Renal pelvis (tissue), 12 donors: ENCODE measurements at places on chromosomes 2 and 18. TPM values are rescaled to one million over a fixed set of nuclear protein-coding genes. Genes with fewer than 3 reads are reported as not detected.

GRCh38 chr18:57780706-57781347 is 22.3 kb downstream of the ATP8B1 start:
- no peak for DNase-seq

The RAB3GAP1 gene
- polyA plus RNA-seq: 48.9 TPM

The SLC9A4 gene
- 5.5 TPM for polyA plus RNA-seq

The CYP20A1 gene
- 23.2 TPM for polyA plus RNA-seq

The ZNF892 gene
- 5.1 TPM for polyA plus RNA-seq

GRCh38 chr2:182816866-182817265 is 49.6 kb downstream of the FRZB start:
- DNase-seq: no peak

- no peak for DNase-seq
These were observed 11.0 kb upstream of the HK2 start for GRCh38 chr2:74822771-74823566.

DNA sequence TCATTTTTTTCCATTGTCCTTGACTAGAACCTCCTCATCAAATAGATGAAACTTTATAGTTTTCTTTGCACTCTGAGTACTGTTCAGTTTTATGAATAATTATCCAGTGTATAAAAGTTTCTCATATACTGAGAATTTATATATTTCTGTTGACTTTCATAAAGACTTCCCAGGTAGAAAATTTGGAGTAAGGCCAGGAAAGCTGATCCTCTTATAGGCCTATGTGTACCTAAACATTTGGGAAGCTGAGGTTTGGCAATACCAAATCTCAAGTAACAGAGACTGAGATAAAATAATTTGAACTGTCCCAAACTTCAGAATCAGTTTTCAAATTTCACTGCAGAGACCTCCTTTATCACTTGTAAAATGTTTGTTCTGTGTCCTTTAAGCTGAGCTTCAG is 43.4 kb downstream of the CCDC102B start:
- DNase-seq: no peak

DNA sequence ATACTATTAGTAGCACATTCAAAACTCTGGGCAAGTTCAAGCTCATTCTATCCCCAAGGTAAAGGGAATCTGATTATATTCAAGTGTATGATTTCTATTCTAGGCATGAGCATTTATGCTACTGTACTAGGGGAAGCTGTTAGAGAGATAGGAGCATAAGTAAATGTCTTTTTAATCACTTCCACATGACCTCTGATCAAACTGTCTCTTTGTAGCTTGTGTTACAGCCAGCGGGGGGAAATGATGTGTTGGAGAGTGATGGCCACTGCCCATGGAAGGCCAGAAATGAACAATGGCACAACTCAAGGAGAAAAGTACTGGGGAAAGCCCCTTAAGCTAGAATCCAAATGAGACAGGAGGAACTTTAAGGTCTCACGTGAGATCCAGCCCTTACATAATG is 894.9 kb upstream of the CDH2 start:
- no peak for DNase-seq

The FNDC4 gene
- polyA plus RNA-seq: 8.1 TPM

DNA sequence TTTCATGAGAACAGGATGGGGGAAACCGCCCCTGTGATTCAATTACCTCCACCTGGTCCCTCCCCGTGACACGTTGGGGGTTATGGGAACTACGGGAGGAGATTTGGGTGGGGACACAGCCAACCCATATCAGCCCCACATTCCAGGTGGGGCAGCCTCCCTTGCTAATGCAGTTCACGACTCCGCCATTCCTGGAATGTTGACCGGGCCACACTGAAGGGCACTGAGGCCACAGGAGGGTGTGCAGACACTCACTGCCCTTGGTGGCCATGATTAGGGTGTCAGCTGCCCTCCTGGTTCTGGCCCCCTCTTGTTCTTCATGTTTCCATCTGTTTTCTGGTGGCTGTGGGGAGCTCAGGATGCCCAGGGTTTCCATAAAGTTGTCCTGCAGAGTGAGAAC is 176.3 kb downstream of the TWIST2 start:
- no peak for DNase-seq

DNA sequence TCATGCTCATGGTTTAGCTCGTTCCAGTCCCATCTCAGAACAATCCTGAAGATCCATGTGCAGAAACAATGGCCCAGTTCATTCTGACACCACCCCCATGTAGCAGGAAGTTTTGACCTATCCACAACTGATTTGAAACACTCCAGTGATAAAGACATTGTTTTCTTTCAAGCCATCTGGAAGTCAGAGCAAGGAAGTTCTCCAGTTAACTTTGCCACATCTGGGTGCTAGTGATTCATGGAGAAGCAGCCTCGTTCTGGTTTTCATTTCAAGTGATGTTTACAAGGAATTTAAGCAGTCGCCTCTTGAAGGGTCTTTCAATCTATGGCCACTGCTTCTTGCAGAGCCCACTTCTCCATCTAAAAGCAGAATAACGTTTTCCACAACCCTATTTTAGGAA is 36.6 kb upstream of the TWIST2 start:
- DNase-seq: no peak

GRCh38 chr2:220521551-220521950 is 894.1 kb downstream of the SLC4A3 start:
- DNase-seq: no peak

DNA sequence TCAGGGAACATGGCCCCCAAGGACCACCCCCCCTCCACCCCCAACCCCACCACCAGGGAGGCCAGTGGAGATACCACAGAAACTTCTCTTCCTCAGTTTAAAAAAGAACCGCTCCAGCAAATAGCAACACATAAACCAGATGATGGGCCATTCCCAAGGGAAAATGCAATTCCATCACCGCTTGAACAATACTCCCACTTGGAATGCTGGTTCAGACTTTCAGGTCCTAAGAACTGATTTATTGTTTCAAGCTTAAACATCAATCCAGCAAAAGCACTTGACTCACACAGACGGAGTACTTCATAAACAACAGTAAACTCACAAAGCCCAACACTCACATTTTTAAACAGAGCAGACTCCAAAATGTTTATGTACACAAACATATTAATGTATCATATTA is 6.9 kb downstream of the HDAC4 start:
- peak; percentile 63 for DNase-seq

- no peak for DNase-seq
These were observed 239.6 kb downstream of the LPIN1 start for GRCh38 chr2:11985817-11986566.

The IL1F10 gene
- not detected for polyA plus RNA-seq

The SFT2D3 gene
- not detected for polyA plus RNA-seq

The GPR39 gene
- polyA plus RNA-seq: 4.1 TPM

The HOXD3 gene
- polyA plus RNA-seq: 32.8 TPM

DNA sequence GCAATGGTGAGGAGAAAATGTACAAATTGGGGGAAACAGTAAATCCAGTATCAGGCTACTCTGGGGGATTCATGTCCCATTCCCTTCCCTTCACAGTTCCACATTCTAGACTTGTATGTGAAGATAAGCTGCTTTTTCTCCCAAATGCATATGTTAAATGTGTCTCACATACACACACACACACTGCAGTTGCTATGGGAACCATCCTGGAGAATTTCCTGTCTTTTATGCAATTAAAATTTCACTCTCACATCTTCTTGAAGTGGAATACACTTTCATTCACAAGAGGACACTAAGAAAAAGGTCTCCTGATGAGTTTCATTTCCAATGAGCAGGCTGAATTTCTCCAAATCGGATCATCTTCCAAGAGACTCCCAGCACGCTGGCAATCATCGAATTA is 366.0 kb downstream of the LRATD1 start:
- peak; percentile 5 for DNase-seq

The PMAIP1 gene
- 3.1 TPM for polyA plus RNA-seq

GRCh38 chr18:66993492-66993891 is 389.6 kb upstream of the CDH19 start:
- DNase-seq: no peak

The ZC3H6 gene
- 6.9 TPM for polyA plus RNA-seq

DNA sequence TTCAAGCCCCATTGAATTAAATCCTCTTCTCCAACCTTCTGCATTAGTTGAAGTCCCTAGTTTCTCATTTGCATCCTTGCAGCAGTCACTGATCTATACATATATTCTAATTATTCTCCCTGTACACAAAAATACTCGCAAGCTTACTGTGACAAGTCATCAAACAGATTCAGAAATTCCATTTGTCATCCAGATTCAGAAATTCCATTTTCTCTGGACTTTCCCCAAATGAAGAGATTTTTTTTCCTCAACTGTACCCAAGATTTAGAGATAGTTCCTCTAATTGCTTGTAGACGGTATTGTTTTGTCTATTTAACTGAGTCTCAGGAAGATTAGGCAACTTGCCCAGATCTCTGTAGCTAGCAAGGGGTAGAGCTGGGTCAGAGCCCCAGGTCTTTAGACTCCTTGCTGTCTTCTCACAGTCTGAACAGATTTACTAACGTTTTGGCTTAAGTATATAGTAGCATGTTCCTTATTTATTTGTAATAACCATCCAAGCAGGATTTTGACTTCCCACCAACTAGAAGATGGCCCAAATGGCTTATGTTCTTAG is 34.2 kb downstream of the RAB12 start:
- no peak for DNase-seq

DNA sequence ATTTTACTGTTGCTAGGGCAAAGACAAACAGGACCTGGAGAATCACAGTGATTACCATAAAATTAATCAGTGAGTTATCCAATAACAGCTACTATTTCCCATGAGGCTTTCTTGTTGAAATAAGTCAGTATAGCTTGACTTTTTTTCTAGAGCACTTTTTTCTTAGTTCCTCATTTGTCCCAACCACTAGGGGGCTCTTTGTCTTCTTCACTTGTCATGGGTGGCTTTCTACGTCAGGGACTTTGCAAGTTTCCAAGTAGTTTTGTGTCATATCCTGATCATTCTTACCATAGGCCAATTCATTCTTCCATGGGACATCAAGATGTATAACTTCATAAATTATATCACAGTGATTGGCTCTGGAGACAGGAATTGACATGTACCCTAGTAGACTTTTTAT is 1019.6 kb upstream of the PIK3C3 start:
- no peak for DNase-seq

DNA sequence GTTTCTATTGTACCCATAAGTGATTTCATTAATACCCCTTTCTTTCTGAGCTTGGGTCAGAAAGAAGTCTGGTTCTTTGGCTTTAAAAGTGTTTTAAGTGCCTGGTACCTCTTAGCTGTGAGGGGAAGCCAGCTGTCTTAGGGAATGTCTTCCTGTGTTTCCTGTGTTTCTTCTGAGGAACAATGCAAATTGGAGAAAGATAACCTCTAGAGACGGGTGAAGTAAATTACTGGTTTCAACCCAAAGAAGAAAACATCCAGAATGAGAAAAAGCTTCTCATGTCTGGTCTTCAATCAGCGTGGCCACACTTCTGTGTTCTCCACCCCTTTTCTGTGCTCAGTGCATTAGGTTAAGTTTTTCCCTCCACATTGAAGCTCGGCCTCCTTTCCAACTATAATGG is 10.2 kb upstream of the CHN1 start:
- no peak for DNase-seq
